CD4-positive, CD25-positive, alpha-beta regulatory T cell (primary cell): ENCODE measurements at places on chromosomes 2 and 18.

- no peak for DNase-seq
These were observed 290 bp downstream of the PSMG2 start for GRCh38 chr18:12703096-12703567.

- DNase-seq, result no peak
These were observed 51.1 kb downstream of the WDFY1 start for GRCh38 chr2:223894009-223894408.

GRCh38 chr2:111111101-111111755 lies 9.5 kb upstream of the BCL2L11 start:
- DNase-seq, result no peak

- DNase-seq, result no peak
These were observed 224.1 kb downstream of the MTX2 start for GRCh38 chr2:176493226-176493825.

DNA sequence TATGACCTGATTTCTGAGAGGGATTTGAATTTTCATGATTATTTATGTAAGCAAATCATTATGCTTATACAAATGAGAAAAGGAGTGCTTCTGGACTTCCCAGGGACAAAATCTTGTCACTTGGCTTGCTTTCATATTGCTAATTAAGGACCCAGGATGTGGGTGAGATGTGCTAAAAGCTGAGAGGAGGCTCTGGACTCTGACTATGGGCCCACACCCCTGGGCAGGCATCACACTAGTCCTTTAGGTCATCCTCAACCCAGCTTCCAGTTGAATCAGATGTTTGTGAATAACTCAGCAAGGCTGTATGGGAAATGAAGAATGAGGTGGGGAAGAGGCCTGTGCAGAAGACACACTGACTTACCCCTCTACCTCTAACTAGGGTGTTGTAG lies 11.9 kb downstream of the IL1B start:
- no peak for DNase-seq

DNA sequence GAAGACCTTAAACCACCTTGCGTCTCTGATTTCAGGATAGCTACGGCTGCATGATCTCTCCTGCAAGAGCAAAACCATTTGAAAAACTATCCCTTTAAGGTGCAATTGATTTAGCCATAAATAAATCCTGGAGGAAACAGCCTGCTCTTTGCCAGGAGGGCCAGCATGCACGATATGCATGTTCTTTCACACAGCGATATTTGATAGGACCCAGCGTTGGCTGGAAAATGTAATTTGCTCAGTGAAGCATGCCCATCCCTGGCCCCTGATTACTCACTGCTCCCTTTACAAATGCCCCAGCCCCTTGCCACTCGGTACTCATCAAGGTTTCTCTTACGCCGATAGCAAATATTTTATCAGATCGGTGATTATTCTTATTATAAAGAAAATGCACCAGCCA lies 315.4 kb downstream of the CDH2 start:
- no peak for DNase-seq

DNA sequence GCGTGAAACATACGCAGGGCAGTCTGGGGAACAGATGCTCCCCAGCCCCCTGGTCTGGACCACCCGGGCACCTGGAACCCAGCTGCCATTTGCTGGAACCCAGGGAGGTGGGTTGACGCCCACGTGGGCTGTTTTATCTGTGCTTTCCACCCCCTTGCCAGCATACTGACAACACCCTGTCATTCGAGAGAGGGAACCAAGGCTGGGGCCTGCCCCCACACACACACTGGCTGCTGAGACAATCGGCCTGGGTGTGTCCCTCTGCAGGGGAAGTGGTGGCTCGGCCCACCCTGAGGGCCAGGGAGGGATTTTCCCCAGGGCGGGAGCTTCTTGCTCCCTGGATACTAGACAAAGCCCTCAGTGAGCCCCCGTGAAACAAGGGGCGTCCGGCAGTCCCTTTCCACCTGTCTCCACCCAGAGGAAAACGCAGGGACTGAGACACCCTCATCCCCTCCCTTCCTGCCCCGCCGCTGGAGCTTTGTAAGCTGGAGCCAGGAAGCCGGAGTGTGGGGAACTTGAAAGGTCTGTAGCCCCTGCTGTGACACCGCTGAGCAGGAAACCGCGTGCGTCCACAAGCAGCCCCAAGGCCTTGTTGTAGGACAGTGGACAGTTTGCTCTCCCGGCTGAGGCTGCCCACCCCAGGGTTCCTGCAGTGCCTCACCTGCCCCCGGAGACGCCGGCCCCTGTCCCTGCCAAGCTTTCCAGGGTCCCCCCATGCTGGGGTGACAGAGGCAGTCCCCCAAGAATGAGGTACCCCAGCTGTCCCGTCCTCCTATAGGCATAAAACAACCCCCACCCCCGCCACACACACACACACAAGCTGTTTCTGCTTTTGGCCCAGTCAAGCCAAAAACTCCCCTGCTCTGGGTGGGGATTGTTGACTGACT lies 14.1 kb upstream of the KLF11 start:
- DNase-seq, result peak; percentile 47

DNA sequence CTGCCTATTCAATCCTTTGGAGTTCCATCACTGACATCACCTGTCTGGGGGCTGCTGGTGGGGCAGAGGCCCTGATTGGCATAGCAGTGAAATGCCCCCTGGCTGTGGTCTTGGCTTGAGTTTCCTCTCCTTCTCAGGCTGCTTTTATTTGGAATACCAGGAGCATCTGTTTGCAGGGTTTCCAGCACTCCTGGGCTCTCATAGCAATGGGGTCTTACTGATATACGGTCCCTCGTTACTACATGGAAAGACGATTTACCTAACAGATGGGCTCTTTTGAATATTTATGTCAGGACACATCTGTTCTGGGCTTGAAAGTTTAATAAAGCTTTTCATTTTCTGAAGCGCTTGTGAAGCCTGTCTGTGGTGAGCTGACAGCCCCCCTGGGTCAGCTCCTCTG lies 230.3 kb downstream of the SLC4A3 start:
- DNase-seq, result no peak

GRCh38 chr18:61820882-61821281 lies 71.9 kb downstream of the RNF152 start:
- DNase-seq, result no peak

DNA sequence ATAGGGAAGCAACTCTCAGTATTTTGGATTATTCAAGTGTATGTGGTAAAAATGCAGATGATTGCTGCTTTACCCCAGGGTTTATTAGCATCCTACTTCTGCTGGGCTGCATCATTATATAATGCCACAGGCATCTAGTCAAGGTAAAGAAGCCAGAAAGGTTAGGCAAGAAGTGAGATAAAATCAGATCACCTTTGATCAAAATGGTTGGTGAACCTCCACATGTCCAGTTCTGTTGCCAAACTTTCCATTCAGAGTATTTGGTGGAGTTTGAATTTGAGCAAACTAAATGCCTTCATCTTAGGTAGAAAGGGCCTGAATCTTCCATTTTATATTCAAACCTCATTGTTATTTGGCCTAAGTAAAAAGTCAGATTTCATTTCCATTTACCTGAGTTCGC lies 29.7 kb upstream of the NOSTRIN start:
- DNase-seq, result no peak

- no peak for DNase-seq
These were observed 20.3 kb upstream of the ASNSD1 start for GRCh38 chr2:189641002-189641401.

- DNase-seq, result no peak
These were observed 314.9 kb upstream of the SOX11 start for GRCh38 chr2:5377323-5377722.

DNA sequence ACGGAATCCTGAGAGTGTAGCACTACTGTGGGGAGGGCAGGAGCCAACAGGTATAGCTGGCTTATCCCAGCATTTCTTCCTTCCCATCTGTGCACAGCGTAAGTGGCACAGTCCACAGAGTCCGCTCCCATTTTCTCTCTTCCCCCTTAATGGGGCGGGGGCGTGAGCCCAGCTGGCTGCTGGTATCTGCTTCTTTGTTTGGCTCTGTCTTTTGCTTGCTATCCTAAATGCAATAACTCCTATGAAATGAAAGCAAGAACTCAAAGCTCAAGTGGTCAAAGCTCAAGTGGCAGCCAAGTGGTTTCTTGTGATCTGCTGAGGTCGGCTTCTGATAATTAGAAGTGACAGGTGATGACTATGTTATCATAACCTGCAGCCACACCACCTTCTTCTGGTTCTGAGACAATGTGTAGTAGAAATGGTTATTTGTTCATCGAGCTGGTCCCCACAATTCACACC lies 192.7 kb downstream of the PLCL1 start:
- peak; percentile 48 for DNase-seq

DNA sequence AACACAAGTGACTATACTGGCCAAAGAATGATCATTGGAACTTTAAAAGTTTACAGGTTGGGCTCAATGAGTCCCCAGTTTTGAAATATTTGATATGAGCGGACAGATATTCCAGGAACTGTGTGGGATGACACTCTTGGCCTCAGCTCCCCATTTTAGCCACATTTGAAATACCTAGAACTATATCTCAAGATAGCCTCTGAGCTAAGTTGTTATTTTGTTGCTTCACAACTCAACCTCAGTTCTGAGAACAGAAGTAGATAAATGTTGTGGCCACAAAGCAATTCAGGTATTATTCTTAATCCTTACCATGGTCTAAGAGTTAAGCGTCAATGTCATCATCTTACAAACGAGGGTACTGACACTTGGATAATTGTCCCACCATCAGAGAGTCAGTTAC lies 172.2 kb upstream of the SETBP1 start:
- no peak for DNase-seq

GRCh38 chr2:24559473-24560113 lies 68.5 kb downstream of the NCOA1 start:
- DNase-seq, result no peak

GRCh38 chr2:18132697-18133096 lies 254.2 kb downstream of the KCNS3 start:
- DNase-seq, result peak; percentile 9

DNA sequence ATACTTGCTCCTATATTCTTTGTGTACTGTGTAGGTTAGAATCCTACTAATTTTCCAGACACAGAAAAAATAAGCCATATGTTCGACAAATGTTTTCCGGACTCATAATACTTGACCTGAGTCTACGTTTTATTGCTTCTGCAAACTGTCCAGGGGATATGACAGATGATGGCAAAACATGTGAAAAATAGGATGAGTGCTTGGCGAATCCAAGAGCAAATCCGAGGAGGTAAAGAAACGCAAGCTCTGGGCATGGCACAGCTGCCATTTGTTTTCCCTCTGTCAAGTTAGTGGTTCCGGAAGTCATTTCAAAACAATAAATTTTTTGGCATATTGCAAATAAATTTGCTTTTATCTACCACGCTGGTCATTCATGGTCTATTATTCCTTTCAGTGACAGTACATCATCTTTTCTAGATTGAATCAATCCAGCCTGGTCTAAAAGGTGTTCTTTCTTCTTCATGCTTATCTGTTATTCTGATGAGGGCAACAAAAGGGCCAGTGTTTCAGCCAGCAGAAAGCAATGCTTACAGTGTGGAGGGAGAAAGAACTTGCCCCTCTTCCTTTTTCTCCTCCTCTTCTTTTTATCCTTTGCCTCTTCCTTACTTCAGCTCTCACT lies 476.1 kb upstream of the SOX11 start:
- no peak for DNase-seq

DNA sequence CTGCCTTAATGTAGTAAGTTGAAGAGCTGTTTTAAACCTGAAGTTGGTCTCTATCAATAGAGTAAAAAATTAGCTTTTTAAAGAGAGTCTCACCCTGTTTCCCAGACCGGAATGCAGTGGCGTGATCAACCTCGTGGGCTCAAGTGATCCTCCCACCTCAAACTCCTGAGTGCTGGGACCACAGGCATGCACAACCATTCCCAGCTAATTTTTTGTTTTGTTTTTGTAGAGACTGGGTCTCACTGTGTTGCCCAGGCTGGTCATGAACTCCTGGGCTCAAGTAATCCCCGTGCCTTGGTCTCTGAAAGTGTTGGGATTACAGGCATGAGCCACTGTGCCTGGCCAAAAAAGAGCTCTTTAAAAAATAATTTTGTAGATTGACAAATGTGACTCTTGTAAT lies 40.3 kb downstream of the CRIM1 start:
- no peak for DNase-seq

- no peak for DNase-seq
These were observed 38.7 kb downstream of the MAP4K4 start for GRCh38 chr2:101736233-101736632.

DNA sequence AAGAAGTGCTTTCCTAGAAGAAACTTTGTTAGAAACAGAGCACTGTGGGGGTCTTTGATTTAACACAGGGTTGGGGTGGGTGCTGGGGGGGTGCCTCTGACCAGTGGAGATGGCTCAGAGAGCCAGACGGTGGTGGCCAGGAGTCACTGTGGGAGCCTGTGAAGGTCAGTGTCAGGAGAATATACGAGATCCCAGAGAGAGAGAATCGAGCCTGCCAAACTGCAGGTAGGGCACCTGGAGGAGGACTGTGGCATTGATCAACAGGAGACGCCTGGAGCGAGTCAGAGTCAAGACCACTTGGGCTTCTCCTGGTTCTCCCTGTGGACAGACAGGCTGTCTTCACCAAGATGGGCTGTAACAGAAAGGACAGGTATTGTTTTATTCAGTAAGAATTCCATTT lies 136.5 kb upstream of the TWIST2 start:
- DNase-seq, result no peak

DNA sequence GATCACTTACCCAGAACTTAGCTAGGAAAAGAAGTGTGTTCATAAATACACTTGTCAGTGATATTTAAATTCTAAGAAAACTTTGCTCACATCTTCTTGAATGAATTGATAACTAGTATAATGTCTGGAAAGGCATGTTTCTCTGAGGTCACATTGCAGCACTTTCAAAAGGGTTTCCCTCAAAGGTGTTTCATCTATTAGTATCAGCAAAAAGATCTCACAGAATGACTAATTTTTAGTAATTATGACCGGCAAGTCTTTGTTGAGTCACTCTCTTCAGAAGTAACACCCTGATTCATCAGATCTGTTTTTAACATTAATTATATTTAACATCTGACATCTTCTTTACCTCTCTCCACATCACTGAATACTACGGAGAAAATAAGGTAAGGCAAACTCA lies 222.3 kb downstream of the IKZF2 start:
- DNase-seq, result no peak

DNA sequence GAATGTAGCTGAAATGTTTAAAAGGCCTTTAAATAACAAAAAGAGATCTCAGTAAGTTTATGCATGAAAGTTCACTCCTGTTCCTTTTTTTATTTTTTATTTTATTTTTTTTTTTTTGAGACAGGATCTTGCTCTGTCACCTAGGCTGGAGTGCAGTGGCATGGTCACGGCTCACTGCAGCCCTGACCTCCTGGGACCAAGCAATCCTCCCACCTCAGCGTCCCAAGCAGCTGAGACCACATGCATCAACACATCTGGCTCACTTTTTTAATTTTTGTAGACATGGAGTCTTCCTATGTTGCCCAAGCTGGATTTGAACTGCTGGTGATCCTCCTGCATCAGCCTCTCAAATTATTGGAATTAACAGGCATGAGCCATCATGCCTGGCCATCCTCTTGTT lies 84.3 kb downstream of the KANSL1L start:
- no peak for DNase-seq

GRCh38 chr2:20567159-20567925 lies 83.6 kb downstream of the HS1BP3 start:
- DNase-seq, result no peak

GRCh38 chr18:11880586-11881304 lies 27.4 kb downstream of the MPPE1 start:
- no peak for DNase-seq
